ENCODE measurements at places on chromosomes 7 and 10. TPM values are rescaled to one million over a fixed set of nuclear protein-coding genes. Genes with fewer than 3 reads are reported as not detected.

DNA sequence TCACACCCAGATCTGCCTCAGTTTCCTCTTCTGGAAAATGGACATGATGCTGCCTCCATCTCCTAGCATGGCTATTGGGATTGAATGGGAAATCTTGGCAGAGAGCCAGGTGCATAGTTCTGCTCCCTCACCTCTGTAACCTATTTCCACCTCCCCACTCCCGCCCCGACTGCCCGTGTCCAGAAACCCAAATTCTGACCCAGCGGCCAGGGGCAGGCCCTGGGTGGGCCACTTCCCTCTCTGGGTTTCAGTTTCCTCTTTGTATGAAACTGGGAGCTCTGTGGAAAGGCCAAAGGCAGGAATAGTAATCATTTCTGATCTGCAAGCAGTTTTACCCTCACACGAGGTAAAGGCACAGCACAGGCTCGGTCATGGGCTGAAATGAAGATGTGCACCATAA is 74.1 kb upstream of the DUSP5 start:
- no peak for DNase-seq

Gene NME8
- 2.7 TPM for total RNA-seq

- DNase-seq = no peak
These were observed 30.2 kb downstream of the C10orf71 start for GRCh38 chr10:49329146-49329505.

Gene VKORC1L1
- total RNA-seq = 14.3 TPM

Gene MMD2
- total RNA-seq = not detected

Measured in H7 (cell line).